ENCODE measurements at places on chromosomes 11 and 22.

DNA sequence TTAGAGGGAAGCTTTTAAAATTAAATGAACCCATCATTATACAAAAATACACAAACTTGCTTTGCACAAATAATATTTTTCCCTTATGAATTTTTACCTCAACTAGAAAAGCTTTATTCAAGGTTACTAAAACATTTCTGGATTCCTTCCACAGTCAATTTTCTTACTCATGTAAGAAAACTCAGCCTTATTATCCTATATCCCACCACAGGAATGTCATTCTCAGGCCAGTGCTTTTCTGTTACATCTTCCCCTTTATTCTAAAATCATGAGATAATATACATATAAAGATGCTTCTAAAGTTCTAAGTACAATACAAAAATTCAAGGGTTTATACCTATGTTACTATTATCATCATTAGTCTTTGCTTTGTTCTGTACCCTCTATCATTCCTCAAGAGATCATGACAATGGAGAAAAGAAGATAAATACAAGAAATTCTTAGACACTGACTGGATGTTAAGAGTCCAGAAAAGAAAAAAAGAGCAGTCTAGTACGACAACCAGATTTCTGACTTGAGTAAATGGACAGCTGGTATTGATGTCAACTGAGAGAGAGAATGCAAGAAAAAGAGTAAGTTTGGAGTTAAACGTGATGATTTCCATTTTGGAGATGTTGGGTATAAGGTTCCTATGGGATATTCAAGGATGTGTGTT is 60.3 kb downstream of the MTMR2 start:
- no peak for DNase-seq

DNA sequence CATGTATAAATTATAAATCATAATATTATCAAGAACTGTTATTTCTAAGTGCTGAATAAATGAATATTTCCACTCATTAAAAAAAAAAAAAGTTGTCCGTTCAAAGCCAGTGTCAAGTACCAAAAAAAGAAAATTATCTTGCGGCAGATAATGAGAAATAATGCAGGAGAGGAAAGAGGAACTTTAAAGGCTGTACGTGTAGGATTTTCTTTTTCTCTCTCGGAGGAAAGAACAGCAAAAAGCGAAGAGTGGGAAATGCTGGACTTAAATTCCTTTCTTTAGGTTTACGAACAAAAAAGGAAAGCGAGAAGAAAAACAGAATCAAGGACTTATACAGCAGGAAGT is 999 bp upstream of the CCDC83 start:
- DNase-seq, result no peak

DNA sequence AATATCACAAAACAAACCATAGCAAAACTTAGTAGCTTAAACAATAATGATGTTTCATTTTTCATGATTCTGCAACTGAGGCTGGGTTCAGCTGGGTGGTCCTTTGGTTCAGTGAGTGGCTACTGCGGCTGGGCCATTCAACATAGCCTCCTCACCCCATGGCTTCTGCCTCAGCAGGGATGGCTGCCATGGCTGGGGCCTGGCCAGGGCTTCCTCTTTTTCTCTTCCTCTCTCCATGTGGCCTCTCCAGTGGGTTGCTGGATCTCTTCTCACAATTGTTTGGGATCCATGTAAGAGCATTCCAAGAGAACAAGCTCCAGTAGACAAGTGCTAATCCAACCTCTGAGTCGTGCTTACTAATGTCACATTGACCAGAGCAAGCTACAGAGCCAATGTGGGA is 248.6 kb upstream of the PLET1 start:
- no peak for DNase-seq

DNA sequence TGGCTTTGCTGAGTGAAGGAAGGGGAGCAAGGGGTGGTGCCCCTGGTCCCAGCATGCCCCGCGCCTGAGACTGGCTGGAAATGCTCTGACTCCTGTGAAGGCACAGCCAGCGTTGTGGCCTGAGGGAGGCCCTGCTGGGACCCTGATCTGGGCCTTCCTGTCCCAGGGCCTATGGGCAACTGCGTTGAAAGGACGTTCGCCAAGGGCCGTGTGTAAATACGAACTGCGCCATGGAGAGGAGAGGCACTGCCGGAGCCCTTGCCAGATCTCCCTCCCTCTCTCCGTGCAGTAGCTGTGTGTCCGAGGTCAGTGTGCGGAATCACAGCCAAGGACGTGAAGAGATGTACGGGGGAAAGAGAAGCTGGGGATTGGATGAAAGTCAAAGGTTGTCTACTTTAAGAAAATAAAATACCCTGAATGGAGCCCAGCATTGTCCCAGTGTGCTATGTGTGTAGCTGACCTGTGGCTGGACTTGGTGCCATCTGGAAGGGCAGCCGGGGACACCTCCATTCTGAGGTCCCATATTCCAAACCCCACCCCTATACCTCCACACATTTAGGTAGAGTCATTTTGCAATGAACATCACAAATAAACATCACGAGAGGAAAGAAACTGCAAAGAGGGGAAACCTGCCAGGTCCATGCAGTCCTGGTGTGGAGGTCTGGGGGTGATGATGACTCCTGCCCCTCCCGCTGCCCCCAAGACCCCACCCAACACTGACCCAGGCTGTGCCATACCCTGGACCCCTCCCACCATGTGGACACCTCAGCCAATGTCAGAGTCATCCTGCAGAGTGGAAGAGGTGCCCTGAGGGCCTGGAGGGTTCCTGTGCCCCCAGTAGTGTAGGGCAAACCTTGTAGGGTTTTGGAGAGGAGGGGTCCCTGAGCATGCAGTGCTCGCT is 16.9 kb downstream of the RSPH14 start:
- DNase-seq, result no peak

GRCh38 chr11:57459164-57460021 is 935 bp upstream of the RTN4RL2 start:
- DNase-seq, result no peak

GRCh38 chr11:108663154-108663877 is 1.6 kb upstream of the DDX10 start:
- DNase-seq, result no peak

DNA sequence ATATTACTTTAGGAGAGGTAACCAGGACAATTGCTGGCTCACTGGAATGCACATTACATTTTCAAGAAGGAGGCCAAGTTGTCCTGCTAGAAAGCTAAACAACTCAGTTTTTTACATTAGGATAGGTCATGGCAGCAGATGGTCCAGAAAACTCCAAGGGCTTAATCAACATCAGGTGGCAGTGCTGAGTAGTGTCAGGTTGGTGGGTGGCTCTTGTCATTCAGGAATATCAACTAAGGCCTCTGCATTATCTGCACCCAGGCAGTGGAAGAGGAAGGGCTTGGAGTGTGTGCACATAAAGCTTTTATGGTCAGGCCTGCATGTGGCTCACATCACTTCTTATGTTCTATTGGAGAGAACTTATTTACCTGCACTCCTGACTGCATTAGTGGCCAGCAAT is 32.2 kb upstream of the OR4B1 start:
- no peak for DNase-seq

- no peak for DNase-seq
Observed at GRCh38 chr11:76765863-76766350, 17.2 kb upstream of the TSKU start.

DNA sequence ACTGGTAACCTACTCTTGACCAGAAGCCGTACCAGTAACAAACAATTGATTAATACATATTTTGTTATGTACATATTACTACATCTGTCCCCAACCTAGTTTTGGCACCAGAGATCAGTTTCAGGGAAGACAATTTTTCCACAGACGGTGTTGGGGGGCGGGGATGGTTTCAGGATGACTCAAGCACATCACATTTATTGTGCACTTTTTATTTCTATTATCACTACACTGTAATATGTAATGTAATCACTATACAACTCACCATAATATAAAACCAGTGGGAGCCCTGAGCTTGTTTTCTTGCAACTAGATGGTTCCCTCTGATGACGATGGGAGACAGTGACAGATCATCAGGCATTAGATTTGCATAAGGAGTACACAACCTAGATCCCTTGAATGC is 15.5 kb downstream of the DGCR8 start:
- DNase-seq, result no peak

DNA sequence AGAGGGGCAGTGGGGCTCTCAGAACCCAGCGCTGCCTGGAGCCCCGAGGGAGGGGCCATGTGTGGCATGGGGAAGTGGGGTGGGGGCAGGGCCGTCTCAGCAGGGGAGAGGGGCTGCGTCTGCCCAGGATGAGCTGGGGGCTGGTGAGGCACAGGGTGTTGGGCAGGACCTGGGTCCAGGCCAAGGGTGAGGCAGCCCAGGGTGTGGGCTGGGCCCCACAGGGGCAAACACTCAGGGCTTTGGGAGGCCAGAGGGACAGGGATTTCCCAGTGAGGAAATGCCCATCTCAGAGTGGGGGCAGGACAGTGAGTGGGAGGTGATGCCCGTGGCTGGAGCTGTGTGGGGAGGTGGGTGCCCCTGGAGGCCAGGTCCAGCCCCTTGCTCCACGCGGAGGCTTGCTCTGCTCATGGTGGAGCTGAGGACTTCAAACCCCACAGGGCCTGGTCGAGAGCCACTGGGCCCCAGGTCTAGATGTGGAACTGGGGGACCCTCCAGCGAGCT is 5.4 kb downstream of the PLXNB2 start:
- DNase-seq, result peak; percentile 51

GRCh38 chr11:12599408-12600143 is 74.6 kb upstream of the TEAD1 start:
- DNase-seq, result peak; percentile 38

DNA sequence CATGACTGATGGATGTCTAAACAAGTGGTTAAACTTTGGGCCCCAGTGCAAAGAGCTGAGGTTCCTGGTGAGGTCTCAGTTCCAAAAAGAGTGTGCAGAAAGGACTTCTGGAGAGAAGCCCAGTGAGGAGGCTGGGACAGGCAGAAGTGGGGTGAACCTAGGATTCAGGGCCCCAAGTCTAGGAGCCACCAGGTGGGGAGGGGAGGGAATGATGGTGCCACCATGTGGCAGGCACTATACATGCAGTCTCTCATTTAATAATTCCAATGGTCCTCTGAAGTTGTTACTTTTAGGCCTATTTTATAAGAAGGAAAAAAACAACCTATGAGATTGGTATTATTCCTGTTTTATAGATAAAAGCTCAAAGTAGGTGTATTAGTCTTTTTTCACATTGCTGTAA is 102.0 kb downstream of the INSC start:
- no peak for DNase-seq

DNA sequence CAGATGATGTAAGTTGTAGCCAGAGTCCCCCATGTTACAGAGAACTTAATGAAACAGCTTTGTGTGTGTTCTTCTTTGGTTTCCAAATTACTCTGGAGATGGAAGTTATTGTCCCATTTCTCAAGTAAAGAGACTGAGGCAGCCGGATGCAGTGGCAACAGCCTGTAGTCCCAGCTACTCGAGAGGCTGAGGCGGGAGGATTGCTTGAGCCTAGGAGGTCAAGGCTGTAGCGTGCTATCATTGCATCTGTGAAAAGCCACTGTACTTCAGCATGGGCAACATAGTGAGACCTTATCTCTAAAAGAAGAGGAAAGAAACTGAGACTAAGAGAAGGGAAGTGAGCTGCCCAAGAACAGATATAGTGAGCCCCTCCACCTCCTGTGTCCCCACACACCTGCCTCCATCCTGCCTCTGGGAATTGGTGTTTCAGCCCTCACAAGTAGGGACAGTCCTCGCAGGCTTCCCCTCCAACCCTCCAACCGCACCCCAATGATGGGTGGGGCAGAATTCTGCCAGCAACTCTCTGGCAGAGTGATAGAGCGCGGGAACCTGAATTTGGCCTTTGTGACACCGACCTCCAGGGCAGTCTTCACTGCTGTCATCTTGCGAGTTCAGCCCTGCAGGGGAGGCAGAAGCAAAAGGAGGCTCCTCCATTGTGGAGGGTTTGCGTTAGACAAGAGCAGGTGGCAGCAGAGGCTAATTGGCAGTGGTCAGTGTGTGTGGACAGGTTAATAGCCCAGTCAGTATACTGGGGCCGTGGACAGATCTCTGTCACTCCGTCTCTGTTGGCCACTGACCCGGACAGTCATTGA is 1.6 kb downstream of the PDXP start:
- DNase-seq, result peak; percentile 7

- DNase-seq, result no peak
Observed at GRCh38 chr22:39655004-39655579, 84.5 kb downstream of the CACNA1I start.

GRCh38 chr11:119315131-119316015 is 1.6 kb downstream of the MCAM start:
- peak; percentile 93 for DNase-seq

- no peak for DNase-seq
Observed at GRCh38 chr22:41223535-41223934, 17.2 kb downstream of the CHADL start.

DNA sequence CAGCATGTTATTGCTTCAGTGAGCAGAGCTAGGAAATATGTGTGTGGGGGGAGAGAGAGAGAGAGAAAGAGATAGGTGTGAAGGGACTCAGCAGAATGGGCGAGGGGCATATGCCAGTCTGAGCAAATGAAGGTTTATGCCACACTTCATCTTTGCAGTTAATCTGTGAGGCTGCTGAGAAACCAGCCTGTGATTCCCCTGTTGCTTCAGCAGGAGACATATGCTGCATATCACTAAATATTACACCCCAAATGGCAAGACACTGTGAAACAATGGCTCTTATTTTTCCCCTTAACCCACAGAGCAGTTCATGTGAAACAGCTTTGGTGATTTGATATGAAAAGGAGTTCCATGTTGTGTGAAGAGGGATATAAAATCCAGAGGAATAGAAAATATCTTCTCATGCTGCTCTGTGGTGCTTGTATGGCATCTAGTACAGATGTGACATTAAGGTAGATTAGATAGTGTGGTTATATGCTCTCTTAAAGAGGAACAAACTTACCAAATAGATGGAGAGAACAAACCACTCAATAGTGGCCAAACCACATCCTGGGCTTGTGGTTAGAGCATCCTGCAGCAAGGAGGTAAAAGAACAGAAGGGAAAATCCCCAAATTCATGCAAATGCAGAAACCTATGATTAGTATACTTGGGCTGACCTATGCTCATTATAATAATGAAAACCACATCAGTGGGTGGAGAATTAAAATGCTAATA is 864.2 kb downstream of the FAM181B start:
- DNase-seq, result no peak

DNA sequence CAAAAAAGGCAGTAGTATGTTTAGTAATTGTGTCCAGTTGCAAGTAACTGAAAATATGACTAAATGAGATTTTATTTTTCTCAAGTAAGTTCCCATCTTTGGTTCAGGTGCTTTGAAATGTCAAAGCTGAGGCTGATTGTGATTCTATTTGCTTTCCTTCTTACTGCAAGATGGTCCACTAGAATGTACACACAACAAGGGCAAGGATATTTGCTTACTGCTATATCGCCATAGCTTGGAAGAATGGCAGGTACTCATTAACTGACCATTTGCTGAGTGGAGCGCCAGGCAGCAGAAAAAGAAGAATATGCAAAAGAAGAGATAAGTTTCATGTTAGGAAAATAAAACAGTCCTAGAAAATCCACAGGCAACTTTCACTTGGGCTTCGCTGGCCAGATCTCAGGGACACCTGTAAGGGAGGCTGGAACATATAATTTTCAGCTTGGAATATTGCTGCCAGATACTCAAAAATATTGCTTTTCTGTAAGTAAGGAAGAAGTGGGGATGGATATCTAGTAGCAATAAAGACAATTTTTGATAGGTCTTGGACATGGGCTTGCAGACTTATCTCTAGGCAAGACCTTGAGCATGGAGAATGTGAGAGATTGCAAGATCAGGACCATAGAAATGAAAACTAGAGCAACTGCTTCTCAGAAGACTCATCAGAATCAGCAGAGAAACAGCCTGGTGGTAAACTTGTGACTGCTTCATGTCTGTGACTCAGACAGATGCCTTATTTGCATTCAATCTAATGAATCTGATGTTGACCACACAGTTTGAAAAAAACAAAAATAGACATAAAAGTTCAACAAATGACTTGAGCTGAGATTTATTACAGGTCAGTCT is 44.8 kb upstream of the OR9Q1 start:
- no peak for DNase-seq

- peak; percentile 97 for DNase-seq
Observed at GRCh38 chr11:355581-356458, 13.5 kb upstream of the B4GALNT4 start.

Data from tongue (tissue), 3 donors.